ENCODE measurements at places on chromosomes 2 and 18.

DNA sequence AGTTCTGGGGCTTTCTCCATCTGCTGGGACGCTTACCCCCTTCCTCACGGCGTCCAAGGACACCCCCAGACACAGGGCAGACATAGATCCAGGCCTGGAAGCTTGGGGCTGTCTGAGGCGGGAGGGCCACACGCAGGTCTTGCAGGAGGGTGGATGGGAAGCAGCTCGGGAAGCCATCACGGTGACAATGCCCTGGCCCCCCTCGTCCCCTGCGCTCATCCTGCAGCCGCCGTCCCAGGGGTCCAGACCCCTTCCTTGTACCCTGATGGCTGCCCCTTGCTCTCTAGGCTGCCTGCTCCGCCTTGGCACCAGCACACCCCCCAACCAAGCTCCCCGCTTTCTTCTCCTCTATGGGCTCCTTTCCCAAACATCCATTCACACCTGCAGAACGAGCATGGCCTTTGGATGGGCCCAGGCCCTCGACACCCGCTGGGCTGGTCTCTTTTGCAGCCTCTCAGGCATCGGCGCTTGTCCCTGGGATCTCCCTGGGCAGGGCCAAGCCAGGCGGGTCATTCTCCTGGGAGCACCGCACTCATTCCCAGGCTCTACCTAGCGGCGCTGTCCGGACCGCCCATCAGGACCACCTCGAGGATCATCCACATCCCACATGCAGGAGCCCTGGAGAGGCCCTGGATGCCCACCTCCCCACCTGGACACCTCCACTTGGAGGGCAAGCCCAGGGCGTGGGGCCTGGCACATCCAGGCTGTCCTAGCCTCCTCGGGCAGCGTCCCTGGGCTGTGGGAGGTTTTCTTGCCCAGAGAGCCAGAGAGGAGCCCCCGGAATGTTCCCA lies 274.9 kb downstream of the NDUFA10 start:
- no peak for DNase-seq

GRCh38 chr18:54119524-54120019 lies 104.9 kb downstream of the MBD2 start:
- peak; percentile 76 for DNase-seq

DNA sequence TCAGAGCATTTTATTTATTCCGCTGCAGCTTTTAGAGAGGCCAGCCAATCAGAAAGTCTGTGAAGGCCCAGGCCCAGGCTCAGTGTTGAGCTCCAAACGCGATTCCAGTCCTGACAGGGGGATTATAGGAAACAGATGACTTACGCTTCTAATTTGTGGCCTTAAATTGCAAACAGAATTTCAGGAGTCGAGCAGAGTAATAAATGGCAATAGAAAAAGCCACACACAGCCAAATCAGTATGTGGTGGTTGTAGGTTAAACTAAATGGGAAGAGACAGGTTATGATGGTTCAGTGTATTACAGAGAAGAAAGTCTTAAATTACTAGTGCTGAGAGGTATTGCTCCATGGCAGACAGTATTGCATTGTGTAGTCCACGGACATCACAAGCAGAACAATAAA lies 131.0 kb upstream of the ZEB2 start:
- no peak for DNase-seq

DNA sequence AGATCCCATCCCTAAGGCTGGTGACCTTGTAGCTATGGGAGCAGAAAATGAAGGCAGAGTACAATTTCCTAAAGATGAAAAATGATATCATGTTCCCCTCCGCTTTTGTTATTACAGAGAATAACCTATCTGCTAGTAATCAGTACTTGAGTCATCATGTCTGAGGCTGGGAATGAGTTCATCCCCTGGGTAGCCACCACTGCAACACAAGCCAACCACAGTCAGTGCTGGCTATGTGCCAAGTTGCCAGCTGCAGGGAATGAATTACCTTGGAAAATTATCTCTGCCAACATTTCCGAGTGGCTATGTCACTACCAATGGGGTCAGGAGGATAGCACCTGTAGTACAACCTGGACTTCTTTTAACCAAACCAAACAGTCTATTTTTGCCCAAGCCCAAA lies 1094.7 kb upstream of the DDX18 start:
- DNase-seq, result no peak

GRCh38 chr18:79507546-79508480 lies 112.1 kb downstream of the NFATC1 start:
- no peak for DNase-seq

DNA sequence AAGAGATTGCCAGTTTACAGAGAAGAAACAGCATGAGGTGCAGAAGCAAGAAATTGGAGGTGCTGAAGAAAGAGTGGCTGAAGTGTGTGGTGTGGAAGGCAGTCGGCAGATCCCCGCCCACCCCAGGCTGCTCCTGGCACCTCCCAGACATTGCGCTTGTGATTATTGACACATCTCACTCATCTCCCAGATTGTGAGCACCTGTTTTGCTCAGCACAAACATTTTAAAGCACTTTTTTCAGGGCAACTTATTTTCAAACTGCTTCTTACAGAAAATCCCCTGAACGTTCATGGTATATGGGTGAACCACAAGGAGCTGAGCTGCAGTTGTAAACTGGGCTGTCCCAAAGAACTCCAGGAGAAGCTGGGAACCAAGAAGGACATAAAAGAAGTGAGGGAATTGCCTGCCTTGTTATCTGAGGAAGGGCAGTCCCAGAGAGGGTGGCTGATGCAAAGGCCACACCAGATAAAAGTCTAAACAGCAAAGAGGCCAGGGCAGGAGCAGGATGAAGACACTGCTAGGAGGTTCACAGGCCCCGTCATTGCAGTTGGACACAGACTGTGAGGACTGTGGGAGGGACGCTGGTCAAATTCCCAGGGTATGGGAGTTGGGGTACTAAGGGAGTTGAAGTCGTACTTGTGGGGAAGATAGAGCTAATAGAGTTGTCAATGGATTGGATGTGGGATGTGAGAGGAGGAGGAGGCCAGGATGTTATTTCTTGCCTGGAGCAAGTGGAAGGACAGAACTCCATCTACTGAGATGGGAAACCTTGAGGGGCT lies 65.1 kb downstream of the INPP4A start:
- no peak for DNase-seq

DNA sequence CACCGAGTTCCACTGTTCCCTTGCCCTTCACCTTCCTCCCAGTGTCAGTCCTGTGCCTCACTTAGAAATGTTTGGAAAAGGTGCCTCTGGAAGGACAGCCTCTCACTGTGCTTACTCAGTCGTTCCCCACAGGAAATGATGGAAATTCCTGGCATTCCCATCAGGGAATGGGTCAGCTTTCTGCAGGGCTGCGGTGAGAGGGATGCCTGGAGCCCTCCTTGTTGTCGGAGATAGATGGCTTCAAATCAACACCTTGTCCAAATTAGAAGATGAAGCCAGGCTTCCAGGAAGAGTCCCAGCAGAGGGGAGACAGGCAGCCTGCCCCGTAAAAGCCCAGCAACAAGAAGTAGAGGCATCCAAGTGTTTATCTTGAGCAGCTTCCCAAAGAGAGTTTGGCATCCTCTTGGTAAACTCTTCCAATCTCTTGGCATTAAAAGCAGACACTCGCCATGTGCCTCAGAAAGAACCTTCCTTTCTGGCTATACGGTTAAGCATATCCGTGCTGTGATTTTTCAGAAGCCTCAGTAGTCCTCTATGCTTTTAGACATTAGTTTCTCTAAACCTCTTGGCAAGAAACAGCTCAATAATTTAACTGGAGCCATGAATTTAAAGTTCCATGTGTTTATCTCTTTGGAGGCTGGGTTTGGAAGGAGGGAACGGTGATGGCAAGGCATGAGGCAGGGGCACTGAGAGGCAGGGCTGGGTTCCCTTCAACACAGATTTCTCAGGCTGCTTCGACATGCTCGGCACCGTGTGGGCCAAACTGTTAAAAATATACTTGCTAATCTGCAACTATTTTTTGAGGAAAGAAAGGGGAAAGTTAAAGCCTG lies 25.1 kb downstream of the COLEC12 start:
- DNase-seq, result no peak

DNA sequence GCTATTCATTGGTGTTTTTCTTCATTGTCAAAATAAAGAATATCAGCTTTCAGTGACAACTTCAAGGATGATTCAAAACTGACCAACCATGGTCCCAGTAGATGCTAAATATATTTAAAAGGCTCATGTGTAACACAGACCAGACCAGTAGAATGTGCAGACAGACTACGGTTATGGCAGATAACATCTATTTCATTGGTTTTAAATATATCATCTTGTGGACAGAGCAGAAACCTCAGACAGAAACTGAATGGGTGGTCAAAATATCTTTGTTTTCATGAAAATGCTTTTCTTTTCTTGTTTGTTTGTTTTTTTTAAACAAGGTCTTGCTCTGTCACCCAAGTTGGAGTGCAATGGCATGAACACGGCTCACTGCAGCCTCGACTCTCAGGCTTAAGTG lies 107.4 kb upstream of the CREB1 start:
- no peak for DNase-seq

GRCh38 chr2:236317938-236318396 lies 53.8 kb upstream of the ASB18 start:
- DNase-seq, result no peak

- peak; percentile 84 for DNase-seq
Measured at GRCh38 chr2:101768556-101769220, 71.2 kb downstream of the MAP4K4 start.

DNA sequence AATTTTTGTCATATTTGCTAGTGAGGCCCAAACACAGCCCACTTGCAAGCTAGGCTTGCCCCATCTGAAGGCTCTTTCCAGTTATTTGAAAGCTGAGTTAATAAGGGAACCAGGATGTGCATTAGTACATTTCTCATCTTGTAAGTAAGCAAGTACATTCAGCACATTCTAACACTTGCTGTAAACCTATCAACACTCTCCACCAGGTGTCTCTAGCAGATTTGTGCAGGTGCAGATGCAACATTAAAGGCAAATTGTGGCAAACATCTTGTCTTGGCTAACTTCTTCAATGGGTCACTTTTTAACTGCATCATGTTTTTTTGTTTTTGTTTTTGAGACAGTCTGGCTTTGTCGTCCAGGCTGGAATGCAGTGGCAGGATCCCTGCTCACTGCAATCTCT lies 25.3 kb upstream of the MFSD6 start:
- peak; percentile 66 for DNase-seq

DNA sequence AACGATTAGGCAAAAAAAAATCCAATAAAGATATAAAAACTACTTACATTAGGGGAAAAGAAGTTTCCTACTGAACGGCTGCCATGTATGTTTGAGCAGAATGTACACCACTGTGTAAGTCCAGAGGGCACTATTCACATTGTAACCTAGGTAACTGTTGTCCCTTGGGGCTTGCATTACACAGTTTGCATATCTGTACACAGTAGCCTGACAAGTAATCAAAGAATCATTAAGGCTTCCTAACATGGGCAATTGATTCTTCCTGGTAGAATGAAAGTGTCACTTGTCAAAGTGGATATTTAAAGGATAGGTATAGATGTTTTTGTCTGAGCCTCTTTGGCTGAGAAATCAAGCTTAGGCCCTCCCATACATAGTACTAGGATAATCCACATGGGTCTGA lies 39.1 kb downstream of the PLEK start:
- DNase-seq, result no peak

DNA sequence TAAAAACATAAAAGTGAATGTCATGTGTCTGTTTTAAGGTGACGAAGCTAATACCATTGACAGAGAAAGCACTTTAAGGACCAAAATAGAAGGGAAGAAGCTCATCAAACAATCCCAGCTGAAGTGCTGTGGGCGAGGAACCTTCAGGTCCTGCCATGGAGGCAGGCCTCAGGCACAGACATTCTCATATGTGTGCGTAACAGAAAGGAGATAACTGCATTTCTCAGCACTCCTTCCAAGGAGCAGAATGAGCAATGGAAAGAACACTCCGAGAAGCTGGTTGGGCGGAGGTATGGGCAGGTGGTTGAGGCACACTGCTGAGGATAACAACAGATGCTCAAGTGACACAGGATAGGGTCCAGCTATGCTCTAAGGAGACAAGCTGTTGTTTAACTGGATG lies 42.4 kb downstream of the PKDCC start:
- DNase-seq, result no peak

- DNase-seq, result no peak
Measured at GRCh38 chr2:53475321-53475720, 292.3 kb upstream of the CHAC2 start.

DNA sequence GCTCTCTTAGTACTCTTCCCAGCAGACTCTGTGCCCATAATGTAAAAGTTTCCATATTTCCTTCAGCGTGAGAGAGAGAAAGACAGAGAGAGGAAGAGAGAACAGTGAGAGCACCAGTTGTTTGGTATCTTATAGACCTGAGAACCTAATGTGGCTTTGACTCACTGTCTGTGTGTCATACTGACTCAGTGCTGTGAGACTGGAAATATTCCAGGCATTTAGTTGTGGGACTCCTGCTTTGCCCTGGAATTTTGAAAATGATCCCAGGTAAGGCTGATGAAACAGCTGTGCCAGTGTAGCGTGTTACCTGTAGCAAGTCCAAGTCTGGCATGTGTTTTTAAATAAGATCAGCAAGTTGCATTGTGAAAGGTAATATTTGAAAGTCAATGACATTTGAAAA lies 87.9 kb upstream of the KCNH7 start:
- no peak for DNase-seq

- DNase-seq, result no peak
Measured at GRCh38 chr18:78918707-78919106, 60.9 kb upstream of the SALL3 start.

GRCh38 chr2:74233648-74234047 lies 35.2 kb downstream of the MTHFD2 start:
- DNase-seq, result no peak

- DNase-seq, result no peak
Measured at GRCh38 chr18:36829362-36830157, 633 bp downstream of the KIAA1328 start.

GRCh38 chr18:25724121-25724520 lies 366.3 kb downstream of the SS18 start:
- no peak for DNase-seq

DNA sequence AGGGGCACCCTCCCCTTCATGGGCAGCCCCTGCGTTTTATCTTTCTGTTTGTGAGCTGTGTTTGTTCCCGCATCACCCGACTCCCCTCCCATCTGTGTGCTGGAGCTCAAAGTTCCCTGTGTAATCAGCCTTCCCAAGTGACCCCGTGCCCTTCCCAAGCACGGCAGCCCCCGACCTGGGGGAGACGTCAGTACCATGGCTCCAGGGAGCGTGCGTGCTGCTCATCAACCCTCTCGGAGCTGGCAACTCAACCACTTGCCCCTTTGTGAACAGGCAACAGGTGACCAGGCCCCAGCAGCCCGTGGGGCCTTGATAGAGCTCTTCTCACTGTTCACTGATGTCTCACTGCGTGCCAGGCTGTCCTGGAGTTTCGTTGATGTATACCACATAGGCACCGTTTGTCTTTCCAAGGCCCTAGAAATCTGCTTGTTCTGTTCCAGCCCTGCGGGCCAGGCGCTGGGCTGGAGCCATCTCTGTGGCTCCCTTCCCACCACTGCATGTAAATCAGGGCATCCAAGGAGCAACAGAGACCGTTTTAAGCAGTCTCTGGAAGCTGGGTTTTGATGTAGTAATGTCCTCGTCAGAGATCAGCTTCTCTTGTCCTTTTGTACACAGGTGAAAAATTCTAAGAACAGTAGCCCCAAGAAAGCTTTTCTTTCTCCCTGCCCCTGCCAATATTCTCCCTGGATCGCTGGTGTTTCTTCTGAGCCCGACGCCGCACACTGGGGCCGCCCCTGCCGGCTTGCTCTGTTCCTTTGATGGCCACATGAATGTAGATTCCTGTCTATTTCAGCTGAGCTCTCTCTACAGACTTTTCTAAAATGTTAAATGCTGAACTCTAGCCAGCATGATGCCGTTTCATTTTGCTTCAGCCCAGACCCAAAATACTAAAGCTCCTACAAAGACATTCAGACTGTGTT lies 107.0 kb upstream of the PTPRM start:
- no peak for DNase-seq
